Esophagus squamous epithelium (tissue), 5 donors: ENCODE measurements at places on chromosomes 16 and 17.

DNA sequence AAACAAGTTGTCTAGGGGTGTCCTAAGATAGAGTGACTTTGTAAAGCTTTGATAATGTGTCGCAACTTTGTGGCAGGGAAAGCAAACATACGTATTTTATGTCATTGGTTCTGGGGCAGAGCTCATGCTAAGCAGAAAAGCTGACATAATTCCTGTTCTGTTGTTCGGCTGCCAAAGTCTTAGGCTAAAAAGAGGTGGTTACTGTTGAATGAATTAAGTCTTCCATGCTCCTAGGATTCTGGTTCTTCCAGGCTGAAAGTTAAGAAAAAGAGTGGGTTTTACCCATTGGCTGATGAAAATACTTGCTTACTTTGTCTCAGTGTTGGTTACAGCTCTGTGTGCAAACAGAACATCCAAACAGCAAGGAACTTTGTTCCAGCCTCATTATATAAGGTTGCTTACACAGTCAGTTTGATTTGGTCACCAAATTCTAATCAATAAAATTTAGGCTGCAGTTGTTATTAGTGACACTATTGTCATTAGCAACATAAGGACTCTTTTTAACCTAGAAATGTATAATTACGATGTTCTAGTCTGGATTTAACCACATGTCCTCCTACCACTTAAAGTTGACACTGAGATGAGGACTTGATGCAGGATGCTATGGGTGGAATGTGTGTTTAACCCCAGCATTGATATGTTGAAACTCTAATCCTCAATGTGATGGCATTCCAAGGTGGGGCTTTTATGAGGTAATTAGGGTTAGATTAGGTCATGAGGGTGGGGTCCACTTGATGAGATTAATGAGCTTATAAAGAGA is 114.0 kb upstream of the GOT2 start:
- no peak for DNase-seq

GRCh38 chr16:55500530-55501011 is 8.3 kb upstream of the LPCAT2 start:
- DNase-seq, result no peak

DNA sequence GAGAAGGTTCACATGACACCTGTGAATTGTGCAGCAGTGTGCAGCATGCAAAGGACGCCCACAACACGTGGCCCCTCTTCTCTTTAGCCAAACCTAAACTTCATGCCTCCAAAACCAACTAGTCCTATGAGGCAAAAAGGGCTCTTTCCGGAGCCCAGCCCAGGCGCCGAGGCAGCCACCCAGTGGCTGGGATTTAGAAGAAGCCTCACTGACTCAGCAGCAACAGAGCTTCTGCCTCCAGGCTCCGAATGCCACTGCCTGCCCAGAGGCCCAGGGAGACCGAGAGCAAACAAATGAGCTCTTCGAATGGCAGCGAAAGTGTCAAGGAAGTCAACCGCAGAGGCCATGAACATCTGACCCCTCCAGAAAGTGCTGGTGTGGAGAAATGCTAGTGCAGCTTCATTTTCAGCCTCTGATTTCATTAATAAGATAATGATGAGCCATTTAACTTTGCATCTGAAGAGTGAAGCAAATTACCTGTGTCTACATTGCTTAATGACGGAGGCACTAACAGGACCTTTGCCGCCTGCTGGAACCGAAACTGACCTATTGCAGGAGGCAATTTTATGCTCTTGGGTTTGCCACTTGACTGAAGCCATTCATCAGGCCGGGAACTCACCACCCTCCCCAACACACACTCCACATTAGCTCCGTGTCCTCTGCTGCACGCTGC is 157.7 kb upstream of the RPL38 start:
- DNase-seq, result no peak

GRCh38 chr17:76255801-76256429 is 9.2 kb upstream of the UBALD2 start:
- no peak for DNase-seq

DNA sequence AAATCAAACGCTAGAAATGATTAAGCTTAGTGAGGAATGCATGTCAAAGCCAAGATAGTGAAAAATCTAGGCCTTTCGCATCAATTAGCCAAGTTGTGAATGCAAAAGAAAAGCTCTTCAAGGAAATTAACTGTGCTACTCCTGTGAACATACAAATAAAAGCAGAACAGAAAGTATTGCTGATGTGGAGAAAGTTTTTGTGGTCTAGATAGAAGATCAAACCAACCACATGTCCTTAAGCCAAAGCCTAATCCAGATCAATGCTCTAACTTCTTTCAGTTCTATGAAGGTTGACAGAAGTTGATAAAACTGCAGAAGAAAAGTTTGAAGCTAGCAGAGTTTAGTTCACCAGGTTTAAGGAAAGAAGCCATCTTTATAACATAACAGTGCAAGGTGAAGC is 1044.6 kb downstream of the CDH11 start:
- DNase-seq, result no peak

GRCh38 chr17:34865716-34866115 is 95.5 kb downstream of the CCT6B start:
- DNase-seq, result no peak

- DNase-seq, result no peak
These were observed 16.8 kb downstream of the TPSD1 start for GRCh38 chr16:1272453-1273198.

GRCh38 chr16:4378999-4379690 is 7.5 kb downstream of the VASN start:
- DNase-seq, result no peak

DNA sequence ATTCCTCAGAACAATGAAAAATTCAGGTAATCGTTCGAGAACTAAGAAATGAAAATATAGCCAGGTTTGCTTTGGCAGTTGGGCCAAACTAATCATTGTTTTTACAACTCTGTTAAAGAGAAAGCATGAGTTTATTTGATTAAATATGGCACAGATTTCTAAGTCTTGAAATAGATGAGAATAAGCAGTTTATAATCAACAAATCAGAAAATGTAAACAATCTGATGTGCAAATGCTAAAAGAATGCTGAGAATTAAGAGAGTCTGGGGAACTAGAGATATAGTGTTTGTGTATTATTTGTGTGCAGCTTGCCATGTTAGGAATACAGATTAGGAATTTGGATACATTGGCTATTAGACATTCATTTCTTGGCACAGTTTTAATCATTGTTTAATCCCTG is 212.5 kb downstream of the TANC2 start:
- no peak for DNase-seq

- DNase-seq, result no peak
These were observed 5.8 kb downstream of the THOC6 start for GRCh38 chr16:3029491-3030221.

- DNase-seq, result no peak
These were observed 46.7 kb downstream of the SCNN1B start for GRCh38 chr16:23348579-23349469.

DNA sequence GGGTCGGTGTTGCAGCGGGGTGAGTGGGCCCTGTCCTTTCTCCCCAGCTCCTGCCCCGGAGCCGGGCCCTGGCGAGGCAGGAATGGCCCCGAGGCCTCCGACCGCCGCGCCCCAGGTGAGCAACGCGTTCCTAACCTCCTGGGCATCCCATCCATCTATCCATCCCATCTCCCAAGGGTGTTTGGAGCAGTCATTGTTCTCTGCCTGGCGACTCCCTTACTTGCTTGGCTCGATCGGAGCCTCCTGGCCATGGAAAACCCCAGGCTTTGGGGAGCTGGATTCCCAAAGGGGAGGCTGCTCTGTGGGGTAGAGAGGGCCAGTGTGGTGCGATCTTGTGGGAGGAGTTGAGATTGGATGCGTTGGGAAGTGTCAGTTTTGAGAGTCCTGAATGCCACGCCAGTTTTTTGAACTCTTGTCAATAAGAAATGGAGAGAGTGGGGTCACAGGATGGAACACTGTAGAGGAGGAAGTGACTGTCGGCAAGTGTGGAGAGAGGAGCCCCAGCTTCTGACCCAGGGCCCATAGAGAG is 684 bp downstream of the ZFP90 start:
- no peak for DNase-seq
